CD4-positive, alpha-beta T cell treated with Interleukin-4 for 1 hour (primary cell): ENCODE measurements at places on chromosomes 5 and 9.
A peak's percentile ranks its signal among the peaks of the same experiment; 100 is the strongest.

GRCh38 chr9:69028754-69029153 is 6.8 kb upstream of the FXN start:
- peak; percentile 38 for DNase-seq

GRCh38 chr9:137236238-137236935 is 4.7 kb upstream of the TUBB4B start:
- DNase-seq = peak; percentile 91

DNA sequence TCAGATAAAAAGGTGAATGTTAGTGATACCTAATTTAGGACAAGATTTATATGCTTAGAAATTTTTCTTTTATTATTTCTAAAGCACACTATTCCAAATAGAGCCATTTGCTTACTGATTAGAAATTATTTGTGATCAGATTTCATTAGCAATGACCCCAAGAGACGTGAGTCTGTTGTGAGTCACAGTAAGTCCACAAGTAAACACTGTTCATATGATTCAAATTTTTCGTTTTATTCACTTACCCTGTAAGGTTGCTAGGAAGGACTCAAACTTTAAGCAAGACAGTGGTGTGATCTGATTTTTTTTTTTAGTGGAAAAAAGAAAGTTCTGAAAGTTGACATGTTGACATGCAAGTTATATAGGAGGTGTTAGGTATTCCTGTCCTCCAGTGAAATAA is 1.2 kb downstream of the CARD6 start:
- DNase-seq = no peak

DNA sequence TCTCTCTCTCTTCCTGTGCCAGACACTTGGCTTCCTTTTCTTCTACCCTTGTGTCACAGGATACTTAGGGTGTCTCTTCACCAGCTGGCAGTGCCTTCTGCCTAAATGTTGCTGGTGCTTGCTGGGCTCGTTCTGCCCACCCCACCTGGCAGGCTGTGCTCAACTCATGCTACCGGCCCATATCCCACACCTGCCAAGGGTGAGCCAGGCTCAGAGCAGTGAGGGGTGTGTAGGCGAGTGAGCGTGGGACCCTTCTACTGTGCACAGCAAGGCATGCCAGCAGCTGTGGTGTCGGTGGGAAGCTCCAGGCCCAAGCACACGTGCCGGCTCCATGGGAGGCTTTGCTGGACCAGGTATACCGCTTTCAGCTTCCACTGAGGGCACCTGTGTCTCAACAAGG is 1626.7 kb upstream of the ACO1 start:
- no peak for DNase-seq

GRCh38 chr5:149729150-149729549 is 960 bp upstream of the PPARGC1B start:
- DNase-seq = no peak

GRCh38 chr5:114325541-114325940 is 36.3 kb upstream of the KCNN2 start:
- no peak for DNase-seq

GRCh38 chr5:103333376-103333775 is 74.8 kb downstream of the MACIR start:
- no peak for DNase-seq

GRCh38 chr9:99072040-99072394 is 32.9 kb upstream of the TGFBR1 start:
- no peak for DNase-seq

GRCh38 chr9:100352201-100352726 is 478 bp downstream of the TEX10 start:
- no peak for DNase-seq

- DNase-seq = no peak
These were observed 12.1 kb downstream of the TMEM245 start for GRCh38 chr9:109107402-109108240.
